NCI-H446 treated with DMSO at 0.1 percent for 48 hours (cell line): ENCODE measurements at places on chromosomes 6 and 20.

- no peak for DNase-seq
These were observed 599.8 kb downstream of the COL12A1 start for GRCh38 chr6:74605922-74606581.

DNA sequence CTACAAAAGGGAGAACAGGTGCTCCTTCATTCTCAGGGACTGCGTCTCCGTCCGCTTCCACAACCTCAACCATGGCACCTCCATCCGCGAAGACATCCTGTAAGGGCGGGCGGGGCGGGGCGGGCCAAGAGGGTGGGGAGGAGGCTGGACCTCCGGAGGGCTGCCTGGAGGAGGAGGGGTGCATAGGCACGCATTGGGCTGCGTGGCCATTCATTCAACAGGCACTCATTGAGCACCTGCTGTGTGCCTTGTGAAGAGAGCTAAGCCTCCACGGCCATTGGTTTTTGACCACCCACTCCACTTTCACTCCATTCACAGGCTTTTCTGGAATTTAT lies 435 bp downstream of the ZSWIM3 start:
- DNase-seq = peak; percentile 39

GRCh38 chr20:24208652-24209051 lies 220.1 kb upstream of the GGTLC1 start:
- peak; percentile 2 for DNase-seq

DNA sequence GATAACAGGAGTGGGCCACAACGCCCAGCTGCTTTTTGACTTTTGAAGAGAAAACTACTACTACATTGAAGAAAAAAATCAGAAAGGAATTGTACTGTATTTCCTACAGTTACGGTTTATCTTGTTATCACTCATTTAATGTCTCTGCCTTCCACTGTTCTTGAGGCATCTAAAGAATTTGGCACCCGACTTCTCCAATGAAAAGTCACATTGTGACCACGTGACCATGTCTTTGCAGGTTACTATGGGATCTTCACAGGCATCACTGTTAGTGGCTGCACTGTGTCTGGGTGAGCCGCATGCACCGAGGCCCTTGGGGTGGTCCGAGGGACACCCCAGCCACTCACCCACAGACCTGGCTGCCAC lies 26.8 kb downstream of the RRBP1 start:
- no peak for DNase-seq

DNA sequence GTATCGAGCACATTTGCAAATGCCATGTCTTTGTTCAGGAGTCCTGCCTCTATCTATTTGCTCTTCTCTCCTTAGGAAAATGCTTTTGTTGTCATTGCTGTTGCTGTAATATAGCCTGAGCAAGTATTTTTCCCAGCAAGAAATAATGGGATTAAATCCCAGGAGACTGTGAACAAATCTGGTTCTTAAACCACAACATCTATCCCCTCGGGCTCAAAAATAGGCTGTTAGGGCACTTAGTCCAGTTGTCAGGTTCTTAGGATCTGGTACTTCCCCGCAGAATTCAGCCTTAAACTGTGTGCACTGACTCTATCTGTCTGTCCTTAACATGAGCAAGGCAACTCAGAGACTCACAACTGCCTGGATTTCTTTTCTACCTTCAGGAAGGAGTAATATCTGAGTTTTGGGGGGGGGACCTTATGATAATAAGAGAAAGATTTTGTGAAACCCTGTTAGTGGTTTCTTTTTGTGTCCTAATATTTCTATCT lies 437.5 kb downstream of the HTR1B start:
- DNase-seq = no peak

GRCh38 chr6:144467921-144468320 lies 182.8 kb downstream of the UTRN start:
- DNase-seq = no peak

DNA sequence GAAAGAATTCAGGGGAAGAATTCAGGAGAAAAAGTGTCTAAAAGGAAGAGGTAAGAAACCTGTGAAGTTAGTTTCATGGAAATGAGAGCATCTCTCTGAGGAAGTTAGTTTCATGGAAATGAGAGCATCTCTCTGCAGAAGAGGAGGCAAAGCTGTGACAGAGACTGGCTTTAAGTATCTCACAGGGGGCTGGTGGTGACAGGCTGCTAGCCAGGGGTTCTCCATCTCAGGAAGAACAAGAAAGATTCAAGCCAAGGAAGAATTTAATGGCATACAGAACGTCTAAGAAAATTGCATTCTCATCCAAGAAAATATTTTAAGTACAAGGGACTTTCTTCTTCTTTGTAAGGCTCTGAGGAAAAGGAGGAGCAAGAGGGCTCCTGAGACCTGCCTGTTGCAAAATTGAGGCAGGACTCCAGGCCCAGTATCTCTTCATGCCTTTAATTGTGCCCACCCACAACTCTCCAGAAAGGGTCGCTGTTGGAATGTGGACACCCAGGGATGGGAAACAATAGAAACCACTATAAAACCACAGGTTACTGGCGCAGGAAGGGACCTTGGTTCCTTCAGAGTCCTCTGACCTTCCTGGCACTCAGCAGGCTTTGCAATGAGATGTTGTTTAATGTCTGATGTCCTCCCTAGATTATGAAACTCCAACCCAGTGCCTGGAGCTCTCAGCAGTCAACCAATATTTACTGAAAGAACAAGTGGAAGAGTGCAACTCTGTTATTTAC lies 136.8 kb downstream of the FNDC1 start:
- DNase-seq = no peak
